KBM-7 (cell line): ENCODE measurements at places on chromosomes 12 and 14.
A peak's percentile ranks its signal among the peaks of the same experiment; 100 is the strongest.

GRCh38 chr14:49314737-49315136, 271.4 kb downstream of the RPS29 start:
- no peak for DNase-seq

DNA sequence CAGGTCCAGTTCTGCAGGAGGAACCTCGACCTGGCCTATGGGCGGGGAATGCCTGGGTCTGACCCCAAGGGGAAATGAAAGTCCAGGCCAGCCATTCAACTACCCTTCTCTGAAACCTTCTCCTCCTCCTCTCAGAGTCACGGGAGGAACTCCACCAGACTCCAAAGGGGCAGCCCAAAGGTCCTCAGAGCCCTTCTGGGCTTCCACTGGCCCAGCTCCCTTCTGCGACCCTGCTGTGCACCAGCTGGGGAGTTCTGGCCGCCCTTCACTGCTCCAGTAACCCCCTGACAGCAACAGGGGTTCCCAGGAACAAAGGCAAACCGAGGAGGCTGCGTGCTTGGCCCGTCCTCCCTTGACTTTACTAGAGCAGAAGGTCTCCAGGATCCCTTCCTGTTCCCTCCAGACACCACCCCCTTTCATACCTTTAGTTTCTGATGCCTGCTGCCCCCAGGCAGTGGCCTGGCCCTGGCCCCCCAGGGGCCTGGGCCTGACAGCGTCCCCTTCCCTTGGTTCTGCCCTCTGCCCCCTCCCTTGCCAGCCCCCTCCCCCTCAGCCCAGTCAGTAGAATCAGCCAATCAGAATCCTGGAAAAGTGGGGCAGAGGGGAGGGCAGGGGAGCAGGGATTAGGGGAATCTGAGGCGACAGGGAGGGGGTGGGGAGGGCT, 850 bp upstream of the ZNF385A start:
- DNase-seq, result no peak

DNA sequence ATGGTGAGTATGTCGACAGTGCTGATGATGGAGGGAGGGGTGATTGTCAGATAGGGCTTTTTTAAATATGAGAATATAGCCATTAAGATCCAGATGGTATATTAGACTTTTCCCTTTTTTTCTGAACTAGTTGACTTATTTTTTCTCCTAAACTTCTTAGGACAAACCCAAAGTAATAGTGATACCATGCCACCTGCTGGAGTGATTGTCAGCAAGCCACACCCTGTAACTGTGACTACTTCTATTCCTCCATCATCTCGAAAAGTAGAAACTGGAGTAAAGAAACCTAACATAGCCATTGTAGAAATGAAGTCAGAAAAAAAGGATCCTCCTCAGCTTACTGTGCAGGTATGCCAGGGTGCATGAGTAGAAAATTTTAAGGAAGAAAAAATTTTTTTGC, 40.1 kb downstream of the KIAA0586 start:
- no peak for DNase-seq

- DNase-seq, result no peak
Measured at GRCh38 chr14:32224737-32225377, 21.8 kb upstream of the RNU6-8 start.

DNA sequence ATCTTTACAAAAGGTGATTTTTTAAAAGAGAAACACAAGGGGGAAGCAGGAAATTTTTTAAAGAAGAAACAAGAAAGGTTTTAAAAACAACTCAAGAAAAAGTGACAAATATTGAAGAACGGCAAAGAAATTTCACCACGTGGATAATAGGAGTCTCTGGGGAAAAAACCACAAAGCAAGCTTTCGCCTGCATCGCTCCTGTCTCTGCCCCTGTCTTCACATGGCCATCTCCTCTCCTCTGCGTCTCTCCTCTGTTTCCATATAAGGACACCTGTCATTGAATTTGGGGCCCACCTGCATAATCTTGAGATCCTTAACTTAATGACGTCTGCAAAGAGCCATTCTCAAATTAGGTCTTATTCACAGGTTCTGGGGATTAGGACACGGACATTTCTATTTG, 175.8 kb downstream of the ETV6 start:
- no peak for DNase-seq

DNA sequence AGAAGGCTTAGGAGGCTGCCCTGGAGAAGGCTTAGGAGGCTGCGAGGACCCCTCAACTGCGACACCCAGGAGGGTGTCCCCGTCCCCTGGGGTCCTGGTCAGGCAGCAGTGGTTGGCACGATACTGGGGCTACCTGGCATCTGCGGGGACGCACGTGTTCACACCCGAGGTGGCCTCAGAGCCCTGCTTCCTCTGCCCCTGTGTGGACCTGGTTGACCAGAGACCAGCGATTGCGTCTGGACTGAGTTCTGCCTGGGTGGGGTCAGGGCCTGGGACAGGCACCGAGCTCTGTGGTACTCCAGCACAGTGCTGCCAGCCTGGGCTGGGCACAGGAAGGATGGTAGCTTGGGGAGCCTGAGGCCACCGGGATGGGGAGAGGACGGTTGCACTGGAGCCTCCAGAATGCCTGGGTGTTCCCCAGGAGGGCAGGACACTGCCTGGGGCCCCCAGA, 735 bp downstream of the ASPG start:
- no peak for DNase-seq

- DNase-seq, result no peak
Measured at GRCh38 chr12:87323369-87323768, 705.8 kb downstream of the C12orf50 start.

- no peak for DNase-seq
Measured at GRCh38 chr14:103030741-103031565, 26.4 kb downstream of the CDC42BPB start.

DNA sequence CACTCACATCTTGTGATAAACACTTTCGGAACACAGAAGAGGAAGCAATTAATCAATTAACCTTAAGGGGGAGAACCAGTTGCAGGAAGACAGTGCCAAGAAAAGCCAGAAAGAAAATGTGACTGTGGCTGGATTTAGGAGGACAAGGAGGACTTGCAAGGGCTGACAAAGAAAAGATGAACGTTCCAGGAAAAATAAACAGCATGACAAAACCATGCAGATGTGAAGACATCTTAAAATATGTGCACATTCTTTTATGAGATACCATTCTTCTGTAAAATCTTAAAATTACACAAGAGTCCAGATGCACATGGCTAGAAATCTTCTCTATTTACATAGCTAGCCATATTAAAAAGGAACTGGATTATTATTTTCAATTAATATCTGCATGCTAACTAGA, 33.4 kb downstream of the KITLG start:
- no peak for DNase-seq

GRCh38 chr14:72451054-72451972, 442.6 kb downstream of the DPF3 start:
- DNase-seq, result no peak

- peak; percentile 19 for DNase-seq
Measured at GRCh38 chr14:59435987-59436386, 29.2 kb downstream of the GPR135 start.

DNA sequence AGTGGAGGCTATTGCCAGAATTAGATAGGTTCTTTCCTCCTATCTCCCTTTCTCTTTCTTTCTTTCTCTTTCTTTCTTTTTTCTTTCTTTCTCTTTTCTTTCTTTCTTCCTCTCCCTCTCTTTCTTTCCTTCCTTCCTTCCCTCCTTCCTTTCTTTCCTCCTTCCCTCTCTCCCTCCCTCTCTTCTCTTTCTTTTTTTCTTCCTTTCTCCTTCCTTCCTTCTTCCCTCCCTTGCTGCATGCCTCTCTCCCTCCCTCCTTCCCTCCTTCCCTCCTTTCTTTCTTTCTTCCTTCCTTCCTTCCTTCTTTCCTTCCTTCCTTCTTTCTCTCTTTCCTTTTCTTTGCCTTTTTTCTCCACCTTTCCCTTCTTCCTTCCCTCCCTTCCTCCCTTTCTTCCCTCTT, 16.4 kb upstream of the MDGA2 start:
- no peak for DNase-seq

- peak; percentile 73 for DNase-seq
Measured at GRCh38 chr12:2453761-2454090, 341.0 kb upstream of the FKBP4 start.

DNA sequence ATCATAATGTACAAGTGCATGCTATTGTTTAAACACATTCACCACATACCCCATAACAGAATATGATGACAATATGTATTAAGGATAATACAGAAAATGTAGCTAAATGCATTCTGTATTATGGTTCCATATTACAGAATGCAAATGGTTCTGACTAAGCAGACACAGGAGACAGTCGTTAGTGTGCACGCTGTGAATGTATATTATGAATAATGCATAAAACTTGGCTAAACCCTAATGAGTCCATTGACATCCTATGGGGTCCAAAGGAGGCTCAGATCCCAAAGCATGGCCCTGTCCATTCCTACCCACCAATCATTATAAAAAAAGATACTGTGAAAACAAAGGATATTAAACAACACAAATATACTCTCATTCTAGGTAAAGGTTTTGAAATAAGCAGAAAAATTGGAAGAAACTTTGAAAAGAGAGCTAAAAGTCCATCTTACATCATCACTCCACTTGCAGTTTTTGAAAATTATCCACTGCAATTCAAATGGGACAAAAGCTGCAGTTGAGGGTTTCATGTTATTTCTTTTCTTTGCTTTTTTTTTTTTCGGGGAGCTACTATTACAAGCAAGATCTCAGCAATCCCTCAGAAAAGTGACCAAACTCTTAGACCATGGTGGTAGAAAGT, 415.1 kb downstream of the BCAT1 start:
- DNase-seq, result no peak

- no peak for DNase-seq
Measured at GRCh38 chr14:93286212-93286890, 46.5 kb downstream of the BTBD7 start.
